Activated T-helper 2 cell treated with anti-CD3 and anti-CD28 coated beads, Interferon-gamma antibody, Interleukin-2, Interleukin-4, amounts not matched to agents 10 μg/mL and 5 μg/mL and 100 μg/mL, durations not matched to agents 14 hours and 24 hours and 36 hours (primary cell): ENCODE measurements at places on chromosomes 12 and 14. TPM values are rescaled to one million over a fixed set of nuclear protein-coding genes. Genes with fewer than 3 reads are reported as not detected.

KRT75 gene
- total RNA-seq: not detected in 2 replicates

ING4 gene
- 18.5 and 19.1 TPM in 2 replicates for total RNA-seq

BLTP3B gene
- total RNA-seq: 69.0 and 73.2 TPM in 2 replicates

TIMM9 gene
- 53.3 and 65.1 TPM in 2 replicates for total RNA-seq

APOF gene
- total RNA-seq: not detected in 2 replicates

CLEC4A gene
- total RNA-seq: 0.94 TPM in 1 of 2 replicates, not detected in the other

FOS gene
- total RNA-seq: 24.7 and 27.8 TPM in 2 replicates

ADCY6 gene
- total RNA-seq: 0.39 and 0.55 TPM in 2 replicates

AICDA gene
- total RNA-seq: not detected in 2 replicates

DNA sequence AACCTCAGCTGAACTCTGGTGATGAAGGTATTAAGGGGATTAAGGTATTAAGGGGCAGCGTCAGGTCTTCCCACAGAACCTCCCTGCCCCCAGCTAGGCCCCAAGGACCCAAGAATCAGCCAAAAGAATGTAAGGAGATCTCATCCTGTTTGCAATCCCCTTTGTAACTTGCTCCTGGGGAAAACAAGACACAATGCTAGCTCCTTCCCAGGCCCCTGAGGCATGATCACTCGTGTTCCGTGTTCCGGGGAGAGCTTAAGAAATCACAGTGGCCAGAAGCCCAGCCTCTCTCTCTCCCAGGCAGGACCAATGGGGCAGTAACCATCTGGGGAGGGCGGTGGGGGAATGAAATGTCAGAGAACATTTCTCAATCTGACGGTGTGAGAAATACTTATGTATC lies 33.2 kb downstream of the PIGH start:
- H3K36me3 ChIP-seq: no peaks in the 10 kb centered on the region
- no peaks in the 10 kb centered on the region for H3K4me1 ChIP-seq
- DNase-seq: no peak
- peaks cover 3% of the 10 kb centered on the region for H3K27me3 ChIP-seq
- no peak overlapping the region for H3K4me3 ChIP-seq

- H3K4me3 ChIP-seq: no peak overlapping the region
- no peak for DNase-seq
- no peak overlapping the region for H3K27ac ChIP-seq
- H3K36me3 ChIP-seq: no peaks in the 10 kb centered on the region
- H3K4me1 ChIP-seq: no peaks in the 10 kb centered on the region
- H3K27me3 ChIP-seq: no peaks in the 10 kb centered on the region
These were observed 18.5 kb downstream of the BDKRB1 start for GRCh38 chr14:96274543-96274942.

- no peak overlapping the region for H3K4me3 ChIP-seq
- H3K27ac ChIP-seq: no peak overlapping the region
- DNase-seq: no peak
- peaks cover 1% of the 10 kb centered on the region for H3K4me1 ChIP-seq
These were observed 11.7 kb downstream of the CCER1 start for GRCh38 chr12:90943255-90943654.

DNA sequence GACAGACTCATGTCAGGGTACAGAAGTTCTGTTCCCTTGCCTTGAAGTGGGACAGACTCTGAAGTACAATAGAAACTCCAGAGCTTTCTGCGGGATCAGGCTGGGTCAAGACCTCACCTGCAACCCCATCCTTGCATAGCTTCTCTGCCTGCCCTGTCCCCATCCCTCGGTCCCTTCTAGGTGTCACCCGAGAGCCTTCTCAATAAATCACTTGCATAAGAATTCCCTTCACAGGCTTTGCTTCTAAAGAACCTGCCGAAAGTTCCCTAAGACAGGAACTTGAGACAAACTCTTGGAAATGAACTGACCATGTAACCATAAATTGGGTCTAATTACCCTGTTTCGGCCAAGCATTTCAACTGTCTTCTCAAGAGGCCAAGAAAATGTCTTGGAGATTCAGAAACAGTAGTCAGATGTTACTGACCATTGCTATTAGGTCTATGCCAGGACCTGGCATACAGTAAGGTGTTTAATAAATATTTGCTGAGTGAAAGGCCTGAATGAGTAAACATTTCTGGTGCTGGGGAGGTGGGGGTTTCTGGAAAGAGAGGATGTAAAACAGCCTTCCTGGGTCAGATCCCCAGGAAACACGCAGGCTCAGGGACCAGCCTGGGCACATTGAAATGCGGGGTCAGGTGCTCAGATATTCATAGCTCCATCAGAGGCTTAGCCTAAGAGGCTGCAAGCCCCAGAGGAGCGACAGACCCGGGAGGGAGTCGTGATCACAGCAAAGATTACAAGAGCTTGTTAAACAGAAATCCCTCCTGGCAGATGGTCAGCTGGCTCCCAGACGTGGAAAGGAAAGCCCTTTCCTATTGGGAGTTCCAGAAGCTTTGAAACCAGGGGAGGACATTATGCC lies 226.2 kb upstream of the LHX5 start:
- no peaks in the 10 kb centered on the region for H3K27me3 ChIP-seq
- H3K4me3 ChIP-seq: no peak overlapping the region
- no peaks in the 10 kb centered on the region for H3K4me1 ChIP-seq
- DNase-seq: no peak

DNA sequence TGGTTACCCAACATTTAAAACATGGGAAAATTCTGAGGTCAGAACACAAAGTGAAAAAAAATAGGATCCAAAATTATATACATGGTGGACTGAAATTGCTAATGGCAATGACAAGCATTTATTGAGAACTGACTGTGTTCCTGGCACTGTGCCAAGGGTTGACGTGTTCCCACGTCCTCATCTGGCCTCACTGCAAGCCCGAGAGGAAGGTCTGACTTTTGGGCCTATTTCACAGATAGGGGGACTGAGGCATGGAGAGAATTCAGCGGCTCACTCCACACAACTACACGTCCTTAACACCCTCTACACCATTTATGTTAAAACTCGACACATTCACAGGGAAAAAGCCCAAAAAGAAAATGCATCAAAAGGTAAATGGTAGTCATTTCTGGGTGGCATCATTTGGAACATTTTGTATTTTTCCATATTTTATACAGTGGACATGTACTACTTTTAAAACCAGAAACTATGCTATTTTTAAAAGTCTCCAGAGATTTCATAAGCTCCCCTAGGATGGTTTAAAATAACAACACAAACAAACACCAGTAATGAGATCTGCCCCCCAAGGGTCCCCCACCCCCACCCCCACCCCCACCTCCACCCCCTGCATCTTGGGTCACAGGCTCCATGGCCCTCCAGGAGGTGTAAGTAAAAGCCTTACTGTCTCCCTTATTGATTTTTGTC lies 27.7 kb downstream of the CLMN start:
- no peak overlapping the region for H3K4me3 ChIP-seq
- peaks cover 27% of the 10 kb centered on the region for H3K27me3 ChIP-seq
- DNase-seq: no peak
- no peaks in the 10 kb centered on the region for H3K4me1 ChIP-seq
- H3K27ac ChIP-seq: no peak overlapping the region

DNA sequence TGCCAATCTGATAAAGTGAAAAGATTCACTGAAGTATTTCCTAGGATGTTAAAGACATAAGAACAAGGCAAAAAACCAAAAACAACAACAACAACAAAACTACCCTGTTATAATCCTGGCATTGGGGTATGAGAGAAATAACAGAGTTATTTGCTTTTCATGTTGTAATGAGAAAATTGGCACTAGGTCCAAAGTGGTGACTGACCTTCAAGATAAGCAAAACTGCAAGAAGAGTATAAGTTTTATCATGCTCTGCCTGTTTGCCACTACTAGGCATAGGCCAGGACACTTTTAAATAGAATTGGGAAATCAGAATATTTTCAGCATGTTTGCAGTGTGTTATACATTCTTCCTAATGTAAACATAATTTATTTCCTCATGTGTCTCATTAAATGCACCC lies 140.1 kb upstream of the CPM start:
- H3K4me1 ChIP-seq: peaks cover 10% of the 10 kb centered on the region
- H3K36me3 ChIP-seq: no peaks in the 10 kb centered on the region
- H3K27ac ChIP-seq: no peak overlapping the region
- H3K27me3 ChIP-seq: peaks cover 20% of the 10 kb centered on the region

GRCh38 chr12:124036171-124036598 lies 63.2 kb downstream of the ZNF664 start:
- H3K4me1 ChIP-seq: no peaks in the 10 kb centered on the region
- no peaks in the 10 kb centered on the region for H3K36me3 ChIP-seq
- H3K4me3 ChIP-seq: no peak overlapping the region
- no peak overlapping the region for H3K27ac ChIP-seq

GRCh38 chr12:116587270-116587669 lies 28.1 kb downstream of the MAP1LC3B2 start:
- DNase-seq: no peak
- H3K4me3 ChIP-seq: no peak overlapping the region
- peaks cover 15% of the 10 kb centered on the region for H3K27me3 ChIP-seq
- H3K4me1 ChIP-seq: peaks cover 5% of the 10 kb centered on the region
- H3K27ac ChIP-seq: no peak overlapping the region

DNA sequence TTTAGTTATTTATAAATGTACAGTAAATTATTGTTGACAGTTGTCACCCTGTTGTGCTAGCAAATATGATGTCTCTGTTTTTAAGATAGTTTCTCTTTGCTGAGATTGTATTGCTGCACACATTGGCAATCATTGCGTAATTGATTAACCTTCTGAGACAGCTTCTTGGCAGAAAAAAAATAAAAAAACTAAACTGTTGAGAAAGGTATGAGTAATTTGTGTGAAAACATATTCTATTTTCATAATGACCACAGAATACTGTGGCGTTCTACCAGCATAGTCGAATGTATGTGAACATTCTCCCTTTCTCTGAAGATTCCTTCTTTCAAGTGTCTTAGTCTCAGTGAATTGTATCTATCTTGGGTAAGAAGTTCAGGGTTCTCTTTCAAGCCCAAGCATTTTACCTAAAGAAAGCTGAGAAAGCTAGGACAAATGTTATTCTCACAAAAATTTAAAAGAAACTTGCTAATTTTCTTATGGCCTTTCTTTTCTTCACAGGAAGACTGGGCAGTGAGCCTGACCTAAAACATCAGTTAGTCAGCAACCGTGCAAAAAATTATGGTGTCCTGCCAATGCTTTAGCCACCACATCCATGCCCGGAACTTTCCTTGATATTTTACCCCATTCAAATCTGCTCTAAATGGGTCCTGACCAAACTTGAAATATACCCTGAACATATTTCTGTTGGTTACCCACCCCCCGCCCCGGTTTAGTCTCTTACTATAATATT lies 69.0 kb upstream of the REP15 start:
- H3K36me3 ChIP-seq: peaks cover 2% of the 10 kb centered on the region
- no peak overlapping the region for H3K27ac ChIP-seq
- H3K27me3 ChIP-seq: peaks cover 3% of the 10 kb centered on the region

- H3K27me3 ChIP-seq: no peaks in the 10 kb centered on the region
- H3K27ac ChIP-seq: no peak overlapping the region
- no peaks in the 10 kb centered on the region for H3K4me1 ChIP-seq
- DNase-seq: no peak
These were observed 43.4 kb upstream of the PWP1 start for GRCh38 chr12:107642240-107642639.

- H3K27me3 ChIP-seq: peaks cover 52% of the 10 kb centered on the region
- H3K4me1 ChIP-seq: peaks cover 26% of the 10 kb centered on the region
- H3K36me3 ChIP-seq: no peaks in the 10 kb centered on the region
- no peak for DNase-seq
These were observed 54.9 kb downstream of the VWF start for GRCh38 chr12:6069437-6070093.

DNA sequence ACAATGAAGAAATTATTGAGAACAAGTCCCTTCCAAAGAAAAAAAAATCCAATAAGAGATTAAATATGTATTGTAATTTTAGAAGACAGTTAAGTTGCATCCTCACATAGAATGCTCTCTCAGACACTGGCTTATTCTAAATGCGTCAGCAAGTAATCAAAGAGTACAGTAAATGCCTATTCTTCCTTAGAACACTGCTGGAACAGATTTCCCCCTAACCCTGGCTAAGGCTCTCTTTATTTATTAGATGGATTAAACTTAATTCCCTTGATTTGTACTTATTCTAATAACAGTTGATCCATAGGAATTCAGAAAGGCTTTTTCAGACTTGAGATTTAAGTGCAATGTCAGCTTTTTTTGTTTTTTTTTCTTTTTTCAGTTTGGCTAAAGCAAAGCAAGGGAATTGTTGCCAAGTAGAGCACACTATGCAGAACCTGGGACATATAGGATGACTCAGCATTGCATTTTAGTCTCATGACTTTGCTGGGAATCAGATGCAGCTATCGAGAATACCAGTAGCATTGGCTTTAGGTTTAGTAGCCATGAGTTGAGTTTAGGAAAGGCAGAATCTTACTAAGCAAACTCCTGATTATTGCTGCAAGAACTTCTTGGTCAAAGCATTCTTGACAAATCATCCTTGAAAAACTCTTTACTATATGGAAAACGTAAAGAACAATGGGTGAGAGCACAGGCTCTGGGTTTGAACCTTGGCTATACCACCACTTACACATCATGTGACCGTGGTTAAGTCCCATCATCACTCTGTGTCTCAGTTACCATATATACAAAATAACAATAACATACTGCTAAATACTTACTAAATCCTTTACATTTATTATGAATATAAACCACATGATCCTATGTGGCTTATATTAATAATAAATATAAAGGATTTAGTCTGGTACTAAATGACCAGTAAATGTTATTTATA lies 26.7 kb downstream of the MED21 start:
- H3K4me3 ChIP-seq: no peak overlapping the region
- H3K27me3 ChIP-seq: no peaks in the 10 kb centered on the region
- no peaks in the 10 kb centered on the region for H3K4me1 ChIP-seq
- H3K36me3 ChIP-seq: no peaks in the 10 kb centered on the region
- no peak for DNase-seq

DNA sequence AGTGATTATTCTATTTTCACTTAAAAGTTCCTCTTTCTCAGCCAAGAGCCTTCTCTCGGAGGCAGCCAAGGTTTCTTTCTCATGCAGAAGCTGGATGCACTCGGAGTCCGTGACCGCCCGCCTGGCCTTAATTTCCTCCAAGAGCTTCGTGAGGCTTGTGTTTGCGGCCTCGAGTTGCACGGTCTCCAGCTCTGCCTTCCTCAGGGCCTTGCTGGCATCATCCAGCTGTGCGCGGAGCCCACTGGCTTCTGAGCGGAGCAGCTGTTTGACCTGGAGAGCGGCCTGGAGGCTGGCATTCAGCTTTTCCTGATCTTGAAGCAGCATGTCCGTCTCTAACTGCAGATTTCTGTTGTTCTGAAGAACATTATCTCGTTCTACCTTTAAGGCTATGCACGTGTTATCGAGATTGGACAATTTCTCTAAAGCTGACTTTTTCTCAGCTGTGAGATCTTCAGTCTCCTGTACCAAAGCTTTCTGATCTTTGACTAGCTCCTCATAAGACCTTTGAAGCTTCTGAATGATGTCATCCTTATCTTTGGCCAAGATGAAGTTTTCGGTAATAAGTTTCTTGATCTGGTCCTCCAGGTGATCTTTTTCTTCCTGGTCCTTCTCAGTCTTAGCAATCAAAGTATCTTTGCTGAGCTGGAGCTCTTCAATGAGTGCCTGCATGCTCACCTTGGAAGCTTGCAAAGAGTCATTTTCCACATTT lies 57.2 kb upstream of the VPS33A start:
- no peak for DNase-seq
- no peak overlapping the region for H3K4me3 ChIP-seq
- H3K27me3 ChIP-seq: no peaks in the 10 kb centered on the region

- H3K27ac ChIP-seq: no peak overlapping the region
- H3K36me3 ChIP-seq: peaks cover 51% of the 10 kb centered on the region
- H3K27me3 ChIP-seq: no peaks in the 10 kb centered on the region
- H3K4me1 ChIP-seq: peaks cover 6% of the 10 kb centered on the region
These were observed 10.5 kb downstream of the E2F7 start for GRCh38 chr12:77054851-77055250.
